ENCODE measurements at places on chromosomes 6 and 20.

GRCh38 chr6:8829796-8830195 is 394.5 kb upstream of the SLC35B3 start:
- DNase-seq, result no peak

GRCh38 chr6:157632821-157633220 is 190.2 kb upstream of the SNX9 start:
- DNase-seq, result no peak

GRCh38 chr6:4910037-4910760 is 93.6 kb downstream of the RPP40 start:
- DNase-seq, result no peak

GRCh38 chr6:155958550-155958949 is 502.9 kb upstream of the NOX3 start:
- DNase-seq, result no peak

- DNase-seq, result no peak
Observed at GRCh38 chr20:57009355-57009754, 257.1 kb downstream of the BMP7 start.

GRCh38 chr20:57959018-57959417 is 249.2 kb upstream of the PMEPA1 start:
- no peak for DNase-seq

DNA sequence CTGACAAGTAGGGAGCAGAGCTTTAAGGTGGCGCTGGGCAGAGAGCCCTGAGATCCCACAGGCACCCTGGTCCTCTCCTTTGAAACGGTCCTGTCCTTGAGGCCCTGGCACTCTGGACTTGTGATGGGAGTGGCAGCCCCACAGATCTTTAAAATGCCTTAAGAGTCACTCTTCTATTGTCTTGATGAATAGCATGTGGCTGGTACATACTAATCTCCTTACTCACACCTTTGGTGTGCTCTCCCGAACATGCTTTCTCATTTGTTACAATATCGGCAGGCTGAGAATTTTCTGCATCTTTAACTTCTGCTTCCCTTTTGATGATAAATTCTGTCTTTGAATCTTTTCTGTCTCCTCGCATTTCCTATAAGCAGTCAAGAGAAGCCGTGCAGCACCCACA is 333.8 kb downstream of the TFAP2A start:
- DNase-seq, result no peak

DNA sequence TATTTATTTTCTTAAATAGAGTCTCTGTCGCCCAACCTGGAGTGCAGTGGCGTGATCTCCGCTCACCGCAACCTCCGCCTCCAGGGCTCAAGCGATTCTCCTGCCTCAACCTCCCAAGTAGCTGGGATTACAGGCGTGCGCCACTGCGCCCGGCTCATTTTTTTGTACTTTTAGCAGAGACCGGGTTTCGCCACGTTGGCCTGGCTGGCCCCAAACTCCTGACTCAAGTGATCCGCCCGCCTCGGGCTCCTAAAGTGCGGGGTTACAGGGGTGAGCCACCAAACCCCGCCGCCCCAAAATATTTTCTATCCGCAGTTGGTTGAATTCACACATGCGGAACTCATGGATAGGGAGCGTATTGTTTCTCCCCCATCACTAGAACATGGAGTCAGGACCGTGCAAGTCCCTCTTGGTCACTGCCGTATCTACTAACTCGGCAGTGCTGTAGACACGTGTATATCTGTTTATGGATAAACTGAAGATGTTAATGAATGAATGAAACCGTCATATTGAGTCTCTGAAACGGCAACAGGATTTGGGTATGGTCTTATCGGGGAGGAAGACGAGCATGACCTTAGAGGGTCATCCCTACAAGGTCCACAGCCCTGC is 904 bp downstream of the MKKS start:
- no peak for DNase-seq

DNA sequence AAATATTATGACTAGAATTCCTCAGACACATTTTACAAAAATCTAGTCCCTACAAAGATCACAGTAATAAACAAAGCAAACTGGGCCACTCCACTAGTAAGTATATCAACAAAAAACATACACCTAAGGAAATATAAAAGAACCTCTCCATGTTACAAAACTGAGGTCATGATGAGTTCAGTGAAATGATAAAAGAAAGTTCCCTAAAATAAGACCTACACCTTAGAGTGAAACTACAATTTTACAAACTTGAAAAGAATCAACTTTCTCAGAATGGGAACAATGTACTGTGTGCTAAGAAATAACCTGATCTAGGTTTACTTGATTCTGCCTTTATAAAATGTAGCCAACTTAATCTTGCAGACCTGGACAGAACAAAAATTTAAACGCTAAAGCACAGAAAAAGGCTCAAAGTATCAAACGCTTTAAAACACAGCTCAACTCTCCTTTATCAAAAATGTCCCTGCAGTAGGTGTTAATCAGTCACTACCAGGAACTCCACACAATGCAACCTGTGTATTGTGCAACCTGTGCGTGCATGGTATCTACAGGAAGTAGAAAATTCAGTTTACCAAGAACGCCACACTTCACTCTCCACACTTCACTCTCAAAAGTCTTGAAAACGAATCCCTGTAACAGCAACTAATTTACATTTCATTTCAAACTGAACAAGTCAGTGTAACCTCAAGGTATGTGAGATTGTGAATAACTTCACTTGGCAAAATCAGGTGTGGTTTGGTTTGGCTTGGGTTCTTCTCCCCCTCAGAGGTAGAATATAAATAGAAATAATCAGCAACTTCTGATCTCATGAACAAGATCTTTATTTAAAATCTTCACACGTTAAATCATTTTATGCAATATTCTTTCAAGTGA is 1.8 kb downstream of the RALGAPA2 start:
- no peak for DNase-seq

DNA sequence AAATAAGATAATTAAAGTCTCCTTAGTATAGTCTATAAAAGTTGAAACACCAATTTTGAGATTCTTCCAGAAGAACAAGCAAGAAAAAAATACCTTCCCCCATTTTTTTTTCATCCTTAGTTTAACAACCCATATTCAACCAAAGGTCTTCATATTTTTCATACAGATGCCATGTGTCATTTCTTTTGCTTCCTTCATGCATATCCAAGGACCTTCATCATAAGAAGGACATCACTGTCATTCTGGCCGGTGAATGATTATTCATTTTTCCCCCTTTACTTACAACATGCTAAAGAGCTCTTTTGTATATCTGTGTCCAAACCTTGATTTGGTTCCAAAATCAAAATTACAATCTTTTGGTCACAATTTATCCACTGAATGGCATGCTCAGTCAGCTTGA is 21.3 kb upstream of the CLIC5 start:
- no peak for DNase-seq

DNA sequence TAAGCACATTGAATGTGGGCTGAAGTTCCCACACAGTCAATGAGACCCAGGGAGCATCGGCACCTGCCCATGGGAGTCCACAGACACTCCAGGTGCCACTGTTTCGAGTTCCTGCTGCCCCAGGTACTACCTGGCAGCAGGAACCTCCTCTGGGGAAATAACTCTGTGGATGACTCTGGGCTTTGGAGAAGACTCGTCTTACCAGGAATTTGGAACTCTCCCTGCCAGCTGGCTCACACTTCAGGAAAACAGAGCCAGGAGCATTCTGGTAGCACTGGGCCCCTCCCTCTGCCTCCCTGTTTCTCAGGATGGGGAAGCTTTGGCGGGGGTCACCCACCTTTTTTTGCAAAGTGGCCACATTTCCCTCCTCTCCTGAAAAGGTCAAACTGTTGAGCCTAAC is 69.5 kb upstream of the MC3R start:
- no peak for DNase-seq

DNA sequence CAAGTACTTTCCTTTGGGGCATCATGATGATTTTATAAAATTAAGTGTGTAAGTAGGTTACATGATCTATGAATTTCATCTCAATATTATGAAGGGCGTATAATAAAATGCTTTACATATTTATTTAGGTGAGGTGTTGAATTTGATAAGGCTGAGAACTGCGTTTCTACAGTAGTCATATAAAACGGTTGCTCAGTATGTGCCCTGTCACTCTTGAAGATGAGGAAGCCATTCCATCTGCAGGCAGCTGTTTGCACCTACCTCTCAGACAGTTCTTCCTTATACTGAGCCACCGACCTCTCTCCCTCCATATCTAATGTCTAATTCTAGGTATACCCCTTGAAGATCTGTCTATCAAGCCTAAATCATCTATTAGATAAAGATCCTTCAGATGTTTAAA is 16.1 kb downstream of the NCOA7 start:
- DNase-seq, result no peak

DNA sequence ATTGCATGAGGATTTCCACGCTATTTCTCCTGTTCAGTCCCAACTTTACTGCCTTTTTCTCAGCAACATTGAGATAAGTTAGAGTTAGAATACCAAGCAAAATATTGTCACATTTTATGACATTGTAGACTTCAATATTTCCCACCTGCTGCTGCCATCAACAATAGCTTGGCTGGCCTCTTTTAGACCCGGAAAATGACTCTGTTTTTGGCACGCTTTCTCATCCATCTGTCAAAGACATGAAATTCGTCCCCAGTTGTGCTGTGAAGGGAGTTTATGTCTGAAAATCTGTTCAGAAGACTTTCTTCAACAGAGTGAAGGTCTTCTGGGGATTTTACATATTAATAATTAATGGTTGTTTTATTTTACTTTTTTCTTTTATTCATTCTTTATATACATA is 857.3 kb downstream of the FRK start:
- DNase-seq, result no peak

DNA sequence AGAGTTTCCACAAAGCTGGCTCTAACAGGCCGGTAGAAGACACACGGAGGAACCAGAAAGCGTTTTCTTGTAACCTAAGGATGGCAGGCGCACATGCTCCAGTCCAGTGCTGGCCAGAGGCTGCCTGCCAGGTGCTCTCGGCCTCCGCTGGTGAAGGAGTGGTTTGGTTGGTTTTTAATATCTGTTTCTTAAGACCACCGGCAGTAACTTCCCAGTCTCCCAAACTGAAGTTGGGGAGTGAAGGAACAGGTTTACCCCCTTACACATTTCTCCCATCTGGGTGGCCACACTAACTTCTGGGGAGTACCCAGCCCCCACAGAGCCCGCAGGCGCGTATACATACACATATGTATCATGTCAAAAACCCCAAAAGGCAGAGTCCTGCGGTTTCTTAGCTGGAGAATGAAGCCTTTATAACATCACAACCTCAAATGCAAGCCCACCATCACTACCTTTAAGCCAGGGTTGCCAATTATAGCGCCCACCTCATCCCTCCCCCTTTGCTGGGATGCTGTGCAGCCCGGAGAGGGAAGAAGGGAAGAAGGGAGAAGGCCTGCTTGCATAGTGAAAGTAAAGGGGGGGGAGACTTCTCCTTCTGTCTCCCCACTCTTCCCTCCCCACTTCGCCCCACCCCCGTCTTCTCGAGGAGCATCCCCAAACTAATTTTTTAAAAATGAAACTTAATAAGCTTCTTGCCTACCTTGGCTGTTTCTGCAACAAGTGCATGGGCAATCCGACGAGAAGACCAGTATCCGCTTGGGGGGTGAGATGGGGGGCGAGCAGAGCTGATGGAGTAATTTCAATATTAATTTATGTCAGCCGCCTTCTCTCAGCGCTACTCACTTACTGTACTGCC is 1.0 kb downstream of the TRERF1 start:
- DNase-seq, result peak; percentile 39

DNA sequence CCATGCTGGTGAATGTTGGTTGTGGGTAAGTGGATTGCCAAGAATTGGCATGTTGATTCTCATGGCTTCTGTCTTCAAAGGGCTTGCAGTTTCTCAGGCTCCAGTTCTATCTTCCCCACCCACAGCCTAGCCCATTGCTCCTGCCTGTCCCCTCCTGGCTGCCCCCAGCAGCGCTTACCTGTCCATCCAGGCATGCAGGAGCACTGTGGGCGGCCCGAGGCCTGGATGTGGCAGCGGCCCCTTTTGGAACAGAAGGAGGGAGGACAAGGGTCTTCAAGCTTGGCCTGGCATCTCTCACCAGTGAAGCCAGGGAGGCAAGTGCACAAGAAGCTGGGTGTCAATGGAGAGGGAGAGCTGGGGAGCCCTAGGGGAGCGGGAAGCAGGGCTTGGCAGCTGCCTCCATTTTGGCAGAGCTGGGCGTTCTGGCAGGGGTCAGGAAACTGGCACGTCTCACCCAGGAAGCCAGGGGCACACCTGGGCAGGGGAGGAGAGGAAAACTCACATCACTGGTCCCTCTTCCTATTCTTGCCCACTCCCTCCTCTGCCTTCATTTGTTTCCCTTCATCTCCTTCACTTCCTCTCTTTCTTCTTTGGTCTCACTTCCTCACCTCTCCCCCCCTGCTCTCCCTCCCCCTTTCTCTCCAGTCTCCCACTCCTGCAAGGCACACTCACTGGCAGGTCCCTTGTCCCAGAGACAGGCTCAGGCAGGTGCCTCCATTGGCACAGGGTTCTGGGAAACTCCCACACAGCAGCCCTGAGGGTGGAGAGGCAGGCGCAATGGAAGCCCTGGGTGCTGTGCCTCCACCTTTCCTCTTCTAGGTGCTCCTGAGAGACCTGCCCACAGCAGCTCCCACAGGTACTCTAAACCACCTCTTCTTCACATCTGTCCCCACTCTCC is 1.3 kb downstream of the NOTCH4 start:
- DNase-seq, result no peak

- DNase-seq, result no peak
Observed at GRCh38 chr6:98787961-98788360, 46.4 kb upstream of the POU3F2 start.

GRCh38 chr6:45448417-45449389 is 71.0 kb upstream of the SUPT3H start:
- DNase-seq, result no peak

GRCh38 chr6:43052842-43053544 is 658 bp downstream of the CUL7 start:
- DNase-seq, result no peak

DNA sequence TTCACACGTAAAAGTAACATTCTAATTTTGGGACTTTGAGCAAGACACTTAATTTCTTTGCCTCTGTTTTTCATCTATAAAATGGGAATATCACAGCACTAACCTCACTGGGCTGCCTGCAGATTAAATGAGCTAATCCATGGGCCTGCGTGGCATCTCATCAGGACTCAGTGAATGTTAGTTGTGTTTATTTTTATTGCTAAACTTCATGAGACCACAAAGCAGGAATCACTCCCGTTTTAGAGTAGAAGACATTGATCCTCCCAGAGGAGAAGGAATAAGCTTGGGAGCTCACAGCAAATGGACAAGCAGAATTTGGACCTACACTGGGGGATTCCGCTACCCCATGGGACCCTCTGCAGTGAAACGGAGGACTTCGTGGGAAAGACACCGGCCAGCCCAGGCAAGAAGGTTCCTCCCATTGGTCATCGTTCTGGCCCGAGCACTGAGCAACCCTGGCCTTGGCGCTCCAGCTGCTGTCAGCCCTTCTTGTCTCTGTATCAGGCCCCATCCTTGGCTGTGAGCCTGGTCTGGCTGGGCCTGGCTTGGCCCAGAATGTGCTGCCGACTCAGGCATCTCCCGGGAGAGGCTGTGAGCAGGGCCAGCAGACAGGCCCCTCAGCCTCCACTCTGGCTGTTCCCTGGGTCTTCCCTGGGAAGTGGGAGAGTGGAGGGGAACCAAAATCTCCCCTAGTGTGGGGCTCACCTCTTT is 79.8 kb downstream of the NFATC2 start:
- no peak for DNase-seq

DNA sequence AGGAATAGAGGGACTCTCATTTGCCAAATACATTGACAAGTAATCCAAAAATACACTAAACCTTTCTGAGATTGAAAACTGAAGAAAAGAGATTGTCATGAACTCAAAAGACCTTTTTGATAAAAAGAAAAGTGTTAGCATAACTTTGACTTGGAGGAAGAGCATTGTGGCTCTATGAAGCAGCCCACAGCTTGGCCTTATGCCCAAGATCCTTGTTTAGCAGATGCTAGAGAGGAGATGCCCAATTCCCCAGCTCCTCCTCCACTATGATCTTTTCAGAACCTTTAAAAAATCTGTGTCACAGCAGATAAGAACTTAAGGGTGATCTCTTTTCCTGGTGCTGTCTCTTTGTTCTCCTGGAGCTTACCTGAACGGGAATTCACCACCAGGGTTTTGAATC is 35.8 kb upstream of the IGF2R start:
- DNase-seq, result no peak

All from germinal center (tissue), 1 donor.